Activated gamma-delta T cell treated with anti-CD3 and anti-CD28 coated beads, Interleukin-2, amount 50 U/mL, for 16 hours (primary cell): ENCODE measurements at places on chromosomes 2 and 18.

DNA sequence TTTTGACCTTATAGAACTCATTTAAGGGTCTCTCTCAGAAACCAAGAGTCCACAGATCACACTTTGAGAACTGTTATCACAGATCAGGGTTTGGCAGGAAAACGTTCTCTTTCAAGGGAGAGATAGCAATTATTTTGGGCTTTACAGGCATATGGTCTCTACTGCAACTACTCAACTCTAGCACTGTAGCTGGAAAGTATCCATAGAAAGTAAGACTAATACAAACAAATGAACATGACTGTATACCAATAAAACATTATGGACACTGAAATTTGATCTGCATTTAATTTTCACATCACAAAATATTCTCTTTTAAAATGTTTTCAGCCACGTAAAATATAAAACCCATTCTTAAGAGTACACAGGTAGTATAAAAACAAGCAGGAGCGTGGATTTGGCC, 100.5 kb downstream of the TRIP12 start:
- DNase-seq: no peak

- no peak for DNase-seq
Measured at GRCh38 chr2:53535234-53535840, 232.3 kb upstream of the CHAC2 start.

DNA sequence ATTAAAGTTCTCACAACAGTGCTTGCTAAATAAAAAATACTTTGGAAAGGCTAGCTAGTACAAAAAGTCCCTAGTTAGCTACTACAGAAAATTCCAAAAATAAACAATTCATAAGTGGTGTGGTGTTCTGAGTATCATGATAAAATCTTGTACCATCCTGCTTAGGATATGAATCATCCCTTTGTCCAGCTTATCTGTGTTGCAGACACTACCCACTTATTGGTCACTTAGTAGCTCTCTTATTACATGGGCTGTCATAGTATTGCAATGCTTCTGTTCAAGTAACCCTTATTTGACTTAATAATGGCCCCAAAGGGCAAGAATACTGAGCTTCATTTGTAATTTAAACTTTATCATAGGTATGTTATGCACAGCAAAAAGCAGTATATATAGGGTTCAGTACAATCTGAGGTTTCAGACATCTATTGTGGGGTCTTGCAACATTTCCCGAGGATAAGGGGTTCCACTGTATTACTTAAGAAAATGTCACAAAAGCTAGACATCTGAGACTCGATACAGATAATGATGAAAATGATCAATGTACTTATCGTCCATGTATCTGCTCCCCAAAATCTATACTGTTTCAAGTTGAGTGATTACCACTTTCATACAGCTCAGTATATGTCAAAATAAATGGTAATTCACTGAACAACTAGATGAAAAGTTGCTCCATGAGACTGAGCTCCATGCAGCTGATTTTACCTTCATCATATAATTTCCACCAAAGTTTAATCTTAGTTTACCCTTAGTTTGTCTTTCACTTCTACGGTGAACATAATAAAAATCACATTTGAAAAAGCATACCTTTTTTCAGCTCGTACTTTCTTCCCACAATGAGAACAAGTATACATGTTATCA, 93.8 kb downstream of the C2orf74 start:
- DNase-seq: no peak

- DNase-seq: no peak
Measured at GRCh38 chr18:4181086-4181485, 274.0 kb downstream of the DLGAP1 start.

GRCh38 chr2:30503007-30503694, 56.1 kb downstream of the LCLAT1 start:
- DNase-seq: no peak

- no peak for DNase-seq
Measured at GRCh38 chr18:13545514-13545913, 180.8 kb downstream of the FAM210A start.

GRCh38 chr2:131641414-131642206, 113.9 kb downstream of the CCDC74A start:
- no peak for DNase-seq

DNA sequence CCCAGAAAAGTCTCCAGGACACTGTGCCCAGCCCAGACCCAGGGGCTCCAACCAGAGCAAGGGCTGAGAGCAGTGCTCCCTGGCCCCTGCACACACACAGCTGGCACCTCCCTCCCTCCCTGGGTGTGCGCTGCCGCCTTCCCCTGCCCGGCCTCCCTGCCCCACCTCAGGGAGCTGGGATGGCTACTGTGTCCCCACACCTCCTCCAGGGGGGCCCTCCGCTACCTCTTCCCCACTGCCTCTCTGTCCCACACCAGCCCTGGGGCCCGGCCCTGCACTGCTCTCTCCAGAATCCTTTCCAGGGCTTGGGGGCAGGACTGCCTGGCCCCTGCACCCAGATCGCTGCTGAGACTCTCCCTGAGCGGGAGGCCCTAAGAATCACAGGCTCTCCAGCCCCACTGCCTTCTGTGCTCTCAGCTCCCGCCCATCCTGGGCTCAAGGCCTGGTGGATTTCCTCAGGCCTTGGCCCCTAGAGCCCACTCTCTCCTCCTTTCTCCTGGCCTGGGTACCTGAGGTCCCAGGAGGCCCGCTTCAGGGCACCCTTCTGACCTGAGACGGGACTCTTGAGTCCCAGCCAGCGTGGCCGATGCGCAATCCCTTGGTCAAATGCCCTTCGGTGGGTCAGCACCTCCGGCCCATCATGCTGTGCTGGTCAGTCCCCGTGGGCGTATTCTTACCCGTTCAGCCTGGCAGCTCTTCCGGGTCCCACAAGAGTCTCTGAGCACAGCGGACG, 276.8 kb upstream of the HDAC4 start:
- no peak for DNase-seq

DNA sequence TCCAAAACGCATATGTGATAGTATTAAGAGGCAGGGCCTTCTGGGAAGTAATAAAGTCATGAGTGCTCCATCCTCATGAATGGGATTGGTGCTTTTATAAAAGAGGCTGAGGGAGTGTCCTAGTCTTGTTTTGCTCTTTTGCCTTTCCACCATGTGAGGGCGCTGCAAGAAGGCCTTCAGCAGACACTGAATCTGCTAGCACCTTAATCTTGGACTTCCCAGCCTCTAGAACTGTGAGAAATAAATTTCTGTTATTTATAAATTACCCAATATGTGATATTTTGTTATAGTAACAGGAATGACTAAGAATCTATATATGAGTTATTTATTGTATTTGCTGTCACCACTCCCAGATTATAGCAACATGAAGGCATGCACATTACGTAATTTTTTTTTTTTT, 63.5 kb downstream of the PLA2R1 start:
- DNase-seq: no peak

DNA sequence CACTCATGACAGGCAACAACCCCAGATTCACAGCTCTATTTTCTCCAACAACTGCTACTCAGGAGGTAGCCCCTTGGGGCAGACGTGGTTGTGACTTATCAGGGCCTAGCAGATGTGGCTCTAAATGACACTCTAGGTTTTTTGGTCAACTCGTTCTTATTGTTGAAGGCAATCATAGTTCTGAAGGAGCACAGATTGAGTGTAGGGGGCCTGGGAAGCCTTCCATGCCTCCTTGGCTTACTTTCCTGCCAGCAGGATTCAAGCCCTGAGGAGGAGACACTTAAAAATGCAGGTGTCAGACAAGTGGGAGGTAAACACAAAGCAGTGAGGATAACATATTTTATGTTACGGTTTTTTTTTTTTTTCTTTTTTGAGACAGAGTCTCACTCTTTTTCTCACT, 23.5 kb upstream of the SUCLG1 start:
- no peak for DNase-seq

DNA sequence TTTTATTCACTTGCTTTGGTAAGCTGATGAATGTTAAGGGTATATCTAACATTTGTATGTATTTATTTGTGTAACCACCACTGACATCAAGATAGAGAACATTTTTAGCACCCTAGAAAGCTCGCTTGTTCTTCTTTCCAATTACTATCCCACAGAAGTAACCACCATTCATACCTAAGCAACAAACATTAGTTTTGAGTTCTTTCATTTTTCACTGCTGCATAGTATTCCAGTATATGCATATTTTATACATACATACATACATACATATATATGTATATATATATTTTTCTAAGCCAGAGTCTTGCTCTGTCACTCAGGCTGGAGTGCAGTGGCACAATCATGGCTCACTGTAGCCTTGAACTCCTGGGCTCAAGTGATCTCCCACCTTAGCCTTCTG, 11.1 kb upstream of the DYM start:
- no peak for DNase-seq

DNA sequence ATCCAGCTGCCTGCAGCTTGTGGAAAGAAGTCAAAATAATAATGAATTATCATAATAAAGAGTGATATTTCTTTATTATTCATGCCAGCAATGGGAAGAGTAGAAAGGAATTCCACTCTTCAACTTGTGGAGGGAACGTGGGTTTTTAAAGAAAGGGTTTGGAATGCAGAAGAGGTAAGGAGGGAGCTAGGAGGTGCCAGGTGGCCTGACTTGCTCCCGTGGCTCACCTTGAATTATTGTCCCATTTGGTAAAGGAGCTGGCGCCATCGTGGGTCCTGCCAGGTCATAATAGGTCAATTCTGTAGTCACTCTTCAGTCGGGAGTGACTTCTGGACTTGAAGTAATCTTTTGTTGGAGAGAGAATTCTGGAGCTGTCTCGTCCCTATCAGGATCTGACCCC, 95.2 kb upstream of the BARD1 start:
- no peak for DNase-seq

- no peak for DNase-seq
Measured at GRCh38 chr2:188306271-188306670, 14.6 kb downstream of the GULP1 start.

DNA sequence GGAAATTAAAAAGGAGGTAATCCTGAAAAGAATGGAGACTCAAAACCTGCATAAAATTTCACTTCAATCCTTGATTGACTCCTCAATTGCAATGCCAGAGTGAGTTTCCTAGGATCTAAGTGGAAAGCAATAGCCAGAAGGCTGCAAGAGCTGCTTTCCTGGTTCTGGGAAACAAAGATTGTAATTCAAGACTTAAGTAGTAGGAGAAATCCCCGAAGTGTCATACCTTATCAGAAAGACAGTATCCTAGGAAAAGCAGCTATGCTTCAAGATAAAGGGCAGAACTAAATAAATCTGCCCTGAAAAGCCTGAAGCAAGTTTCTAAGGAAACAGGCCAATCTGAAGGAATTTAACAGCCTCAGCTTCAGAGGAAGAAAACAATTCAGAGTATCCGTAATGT, 390.2 kb downstream of the DSC3 start:
- no peak for DNase-seq

GRCh38 chr2:108560241-108560811, 26.1 kb downstream of the LIMS1 start:
- no peak for DNase-seq

- DNase-seq: no peak
Measured at GRCh38 chr2:26757873-26758789, 6.0 kb upstream of the SLC35F6 start.

- no peak for DNase-seq
Measured at GRCh38 chr2:159054032-159054334, 85.5 kb downstream of the TANC1 start.

DNA sequence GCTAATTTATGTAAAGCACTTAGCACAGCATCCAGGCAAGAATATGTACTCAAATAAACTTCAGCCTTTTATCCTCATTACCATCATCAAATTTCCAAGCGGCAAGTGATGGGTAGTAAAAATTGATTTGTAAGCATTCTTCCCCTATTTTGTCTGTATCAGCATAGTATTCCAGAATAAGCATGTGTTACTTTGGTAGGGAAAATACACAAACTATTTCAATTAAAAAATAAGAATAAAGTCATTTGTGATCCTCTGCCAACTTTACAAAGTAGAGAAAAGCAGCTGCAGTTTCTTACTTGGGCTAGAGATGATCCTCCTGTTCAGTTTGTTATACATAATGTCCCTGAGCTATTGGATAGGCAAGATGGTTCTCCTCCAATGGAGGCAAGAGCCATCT, 493.2 kb downstream of the ZEB2 start:
- DNase-seq: no peak
